ENCODE measurements at places on chromosomes 13 and 19.

DNA sequence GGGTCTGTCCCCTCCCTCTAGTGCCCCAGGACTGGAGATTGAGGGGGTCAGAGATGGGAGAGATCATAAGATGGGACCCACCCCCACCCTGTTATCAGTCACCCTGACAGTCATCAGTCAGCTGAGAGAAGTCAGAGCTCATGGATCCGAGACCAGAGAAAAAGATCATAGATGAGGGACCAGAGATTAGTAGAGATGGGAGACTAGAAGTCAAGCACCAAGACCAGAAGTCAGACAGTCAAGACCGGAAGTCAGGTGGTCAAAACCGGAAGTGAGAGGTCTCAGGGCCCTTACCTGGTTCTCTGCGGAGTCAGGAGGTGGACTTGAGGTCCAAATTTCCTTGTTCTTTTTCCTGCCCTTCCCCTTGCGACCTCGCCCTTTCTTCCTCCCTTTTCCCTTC lies 7.0 kb downstream of the COL5A3 start:
- DNase-seq = no peak

DNA sequence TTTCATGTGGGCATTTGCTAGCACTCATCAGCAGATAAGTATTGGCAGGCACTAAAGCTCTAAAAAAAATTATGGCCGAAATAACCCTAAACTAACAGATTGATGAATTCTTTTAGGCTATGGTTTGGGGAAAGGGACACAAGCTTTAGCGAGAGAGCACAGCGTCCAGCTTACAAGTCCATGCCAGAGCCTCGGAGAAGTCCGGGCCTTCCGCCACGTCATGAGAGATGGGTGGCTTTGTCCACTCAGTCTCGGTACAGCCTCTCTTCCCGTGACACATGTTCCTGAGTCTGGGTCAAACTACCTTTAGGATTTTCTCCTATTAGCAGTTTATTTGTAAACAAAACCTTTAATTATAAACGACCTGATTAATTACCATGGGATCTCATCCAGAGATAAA lies 27.7 kb downstream of the TMTC4 start:
- no peak for DNase-seq

- DNase-seq = no peak
These were observed 22.4 kb upstream of the ARHGEF18 start for GRCh38 chr19:7326105-7326877.

- DNase-seq = peak; percentile 87
These were observed 373.1 kb downstream of the DIAPH3 start for GRCh38 chr13:59790626-59791025.

- DNase-seq = no peak
These were observed 54.8 kb downstream of the ABCC4 start for GRCh38 chr13:95246292-95247082.

GRCh38 chr13:27792393-27793218 lies at the start of gene GSX1:
TSS of gene GSX1 (plus strand) at chr13:27792483. CDS start at chr13:27792691, 208 bp downstream.
- DNase-seq = peak; percentile 89

DNA sequence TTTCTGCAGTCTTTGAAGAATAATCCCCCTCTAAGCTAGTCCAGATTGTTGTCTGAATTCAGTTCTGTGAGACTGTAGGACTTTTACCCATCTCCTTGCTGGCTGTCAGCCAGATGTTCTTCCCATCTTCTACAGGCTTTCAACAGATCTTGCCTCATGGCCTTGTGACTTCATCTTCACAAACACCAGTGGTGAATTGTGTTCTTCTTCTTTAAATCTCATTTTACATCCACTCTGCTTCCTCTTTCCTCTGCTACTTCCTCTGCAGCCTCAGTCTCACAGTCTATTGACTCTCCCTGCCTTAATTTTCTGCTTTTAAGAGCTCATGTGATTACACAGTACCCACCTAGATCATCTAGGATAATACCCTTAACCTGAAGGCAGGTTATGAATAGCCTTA lies 859.0 kb upstream of the SLITRK1 start:
- DNase-seq = no peak

GRCh38 chr13:103852036-103852435 lies 785.8 kb upstream of the SLC10A2 start:
- DNase-seq = peak; percentile 28

GRCh38 chr13:114057166-114058050 lies 75.0 kb downstream of the RASA3 start:
- no peak for DNase-seq

DNA sequence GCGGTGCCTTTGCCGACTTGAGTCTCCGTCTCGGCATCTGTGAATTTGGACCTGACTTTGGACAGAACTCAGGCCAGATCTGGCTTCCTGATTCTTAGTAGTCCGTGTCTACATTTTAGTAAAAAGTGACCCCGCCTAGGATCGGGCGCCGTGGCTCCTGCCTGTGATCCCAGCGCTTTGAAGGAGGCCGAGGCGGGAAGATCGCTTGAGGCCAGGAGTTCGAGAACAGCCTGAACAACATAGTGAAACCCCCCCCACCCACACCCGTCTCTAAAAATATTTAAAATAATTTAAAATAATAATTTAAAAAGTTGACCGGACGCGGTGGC lies 849 bp upstream of the TCF3 start:
- DNase-seq = no peak

- DNase-seq = no peak
These were observed 40.3 kb downstream of the RCBTB2 start for GRCh38 chr13:48492470-48493065.

GRCh38 chr19:805166-805551 lies 7.9 kb downstream of the PTBP1 start:
- no peak for DNase-seq

GRCh38 chr19:36986601-36987000 lies 70.5 kb downstream of the ZNF568 start:
- peak; percentile 29 for DNase-seq

DNA sequence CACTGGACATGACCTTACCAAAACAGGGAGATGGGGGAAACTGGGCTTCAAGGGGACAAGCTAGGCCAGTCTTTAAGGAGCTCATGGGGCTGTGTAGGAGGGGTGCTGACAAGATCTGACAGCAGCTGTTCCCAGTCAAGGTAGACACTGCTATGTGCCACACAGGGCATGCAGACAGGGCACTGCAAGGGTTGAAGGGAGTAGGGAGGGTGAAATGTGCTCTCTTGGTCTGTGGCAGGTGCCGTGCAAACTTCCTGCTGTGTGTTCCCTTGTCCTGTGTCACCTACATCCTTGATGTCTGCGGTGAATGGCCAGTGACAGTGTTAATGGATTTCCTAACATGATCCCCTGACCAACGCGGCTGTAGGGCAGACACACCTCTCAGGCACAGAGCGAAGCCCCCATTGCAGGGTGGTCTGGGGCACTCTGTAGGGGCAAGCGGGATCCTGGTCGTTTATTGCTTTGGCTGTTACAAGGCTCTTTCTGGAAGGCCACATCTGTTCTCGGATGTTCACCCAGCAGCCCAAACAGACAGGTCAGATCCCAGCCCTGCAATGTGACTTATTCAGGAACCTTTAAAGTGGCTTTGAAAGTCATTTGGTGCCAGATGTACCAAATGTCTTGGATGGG lies 199.5 kb upstream of the ZNF536 start:
- no peak for DNase-seq

DNA sequence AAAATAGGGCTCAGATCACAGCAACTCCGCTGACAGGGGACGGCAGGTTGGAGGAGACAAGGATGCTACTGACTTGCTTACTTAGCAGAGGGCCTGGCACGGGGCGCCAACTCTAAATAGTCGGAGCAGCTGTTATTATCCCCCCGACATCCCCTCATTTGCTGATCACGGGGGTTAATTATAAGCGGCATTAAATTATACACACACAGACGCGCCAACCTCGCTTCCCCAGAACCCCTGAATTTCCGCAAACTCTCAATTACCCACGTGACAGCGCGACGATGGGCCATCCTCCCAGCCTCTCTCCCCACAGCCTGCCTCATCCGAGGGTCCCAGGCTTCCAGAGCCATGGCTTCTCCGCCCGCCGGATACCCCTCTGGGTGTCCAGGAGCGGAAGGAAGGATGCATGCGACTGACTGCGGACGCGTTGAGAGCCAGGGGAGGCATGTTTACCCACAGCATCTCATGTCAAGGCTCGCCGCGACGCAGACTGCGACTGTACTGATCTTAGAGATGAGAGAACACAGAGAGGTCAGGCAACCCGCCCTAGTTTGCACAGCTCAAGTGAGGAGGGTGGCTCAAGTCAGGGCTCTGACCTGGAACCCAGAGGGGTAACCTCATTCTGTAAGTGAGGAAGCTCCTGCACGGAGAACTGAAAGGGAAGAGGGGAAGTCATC lies 5.7 kb downstream of the PTPRS start:
- DNase-seq = no peak

DNA sequence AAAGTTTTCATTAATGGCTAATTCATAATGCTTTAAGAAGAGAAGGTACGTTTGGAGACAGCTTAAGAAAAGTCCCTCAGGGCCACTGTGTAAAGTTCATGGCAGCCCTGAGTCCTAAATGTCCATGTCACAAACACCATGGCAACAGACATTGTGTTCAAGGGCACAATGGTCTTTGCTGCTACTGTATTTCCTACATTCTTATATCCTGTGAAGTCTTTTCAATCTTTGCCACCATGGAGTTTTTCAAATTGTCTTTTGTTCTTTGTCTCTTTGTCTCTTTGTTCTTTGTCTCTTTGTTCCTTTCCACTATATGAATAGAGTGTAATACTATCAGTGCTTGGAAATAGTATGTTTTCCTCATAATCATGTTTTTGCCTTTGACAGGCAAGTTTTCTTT lies 178.8 kb downstream of the VWA8 start:
- peak; percentile 77 for DNase-seq

DNA sequence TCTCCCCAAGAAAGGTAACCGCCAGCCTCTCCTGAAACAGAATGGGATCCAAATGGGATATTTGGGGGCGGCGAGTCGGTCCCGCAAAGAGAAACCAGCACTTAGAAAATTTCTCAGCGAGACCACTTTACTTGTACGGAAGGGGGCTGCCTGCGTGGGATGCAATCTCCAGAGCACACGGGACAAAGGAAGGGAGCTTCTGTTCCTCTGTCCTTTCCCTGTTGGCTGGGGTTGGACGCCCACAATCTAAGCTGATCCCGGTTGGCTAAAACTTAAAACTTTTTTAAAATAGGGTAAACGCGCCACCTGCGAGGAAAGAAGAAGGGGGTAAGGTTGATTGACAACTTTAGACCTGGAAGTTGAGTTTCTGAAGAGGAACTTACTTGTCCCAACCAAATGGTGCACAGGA lies 826 bp upstream of the BSG start:
- peak; percentile 84 for DNase-seq

GRCh38 chr19:32866564-32867265 lies 2.9 kb downstream of the SLC7A9 start:
- peak; percentile 9 for DNase-seq

GRCh38 chr13:113952983-113953520 lies 20.8 kb downstream of the C13orf46 start:
- DNase-seq = no peak

GRCh38 chr19:48900477-48901406 lies 630 bp downstream of the NUCB1 start:
- DNase-seq = peak; percentile 28

- peak; percentile 100 for DNase-seq
These were observed at the start of gene FBXL12 for GRCh38 chr19:9818734-9819595. TSS of gene FBXL12 (minus strand) at chr19:9819079. CDS start at chr19:9818813, 266 bp downstream.

GRCh38 chr13:37364956-37365355 lies 233.6 kb downstream of the POSTN start:
- DNase-seq = no peak
